ENCODE measurements at places on chromosomes 2 and 18.

GRCh38 chr2:190997526-190998113, 16.4 kb downstream of the STAT1 start:
- DNase-seq: no peak

DNA sequence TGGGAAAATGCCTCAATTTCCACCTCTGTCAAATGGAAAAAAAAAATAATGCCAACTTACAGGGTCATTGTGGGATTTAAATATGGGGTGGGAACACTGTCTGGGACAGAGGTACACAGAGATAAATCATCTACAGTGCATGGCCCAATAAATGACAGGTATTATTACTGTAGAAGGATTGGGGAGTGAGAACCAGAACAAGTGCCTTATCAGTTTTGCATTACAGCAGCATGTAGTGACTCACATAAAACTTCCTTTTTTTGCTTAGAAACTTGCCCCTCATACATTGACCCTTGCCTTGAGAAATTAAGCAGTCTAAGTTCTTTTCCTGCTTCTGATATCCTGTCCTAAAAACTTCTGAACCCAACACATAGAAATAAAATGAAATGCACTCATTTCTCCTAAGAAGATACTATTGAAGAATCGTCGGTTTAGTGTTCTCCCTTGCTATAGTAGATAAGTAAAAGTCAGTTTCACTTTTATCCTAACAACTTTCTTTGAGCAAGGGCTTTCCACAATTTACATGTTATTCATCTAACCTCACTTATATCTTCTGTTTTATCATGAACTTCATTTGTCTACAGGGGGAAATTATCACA, 121.0 kb upstream of the HAAO start:
- no peak for DNase-seq

GRCh38 chr2:20656561-20656960, 5.7 kb upstream of the HS1BP3 start:
- no peak for DNase-seq

DNA sequence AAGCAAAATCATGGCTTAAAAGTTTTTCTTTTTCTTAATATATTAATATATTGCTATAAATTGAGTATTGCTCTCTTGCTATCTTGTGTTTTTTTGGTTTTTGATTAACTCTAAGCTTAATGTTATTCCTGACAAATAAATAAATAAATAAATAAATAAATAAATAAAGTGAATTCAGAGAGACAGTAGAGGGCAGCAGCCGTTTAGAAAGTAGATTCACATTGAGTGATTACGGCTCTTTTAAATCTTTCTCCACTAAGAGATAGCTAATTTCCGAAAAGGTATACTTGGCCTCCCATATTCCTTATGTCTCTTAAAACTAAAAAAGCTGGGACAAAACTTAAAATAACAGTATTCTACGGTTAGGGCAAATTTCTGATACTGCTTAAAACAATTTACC, 34.3 kb downstream of the MSH2 start:
- DNase-seq: peak; percentile 77

- DNase-seq: no peak
These were observed 71.8 kb downstream of the CHST9 start for GRCh38 chr18:27113358-27113757.

GRCh38 chr18:49193897-49194296, 243.1 kb upstream of the SMAD7 start:
- DNase-seq: no peak

- DNase-seq: no peak
These were observed 115.4 kb upstream of the HS6ST1 start for GRCh38 chr2:128433911-128434550.

GRCh38 chr2:55839182-55839819, 84.3 kb downstream of the EFEMP1 start:
- peak; percentile 40 for DNase-seq

GRCh38 chr18:22335731-22336198, 82.0 kb downstream of the CTAGE1 start:
- DNase-seq: no peak

DNA sequence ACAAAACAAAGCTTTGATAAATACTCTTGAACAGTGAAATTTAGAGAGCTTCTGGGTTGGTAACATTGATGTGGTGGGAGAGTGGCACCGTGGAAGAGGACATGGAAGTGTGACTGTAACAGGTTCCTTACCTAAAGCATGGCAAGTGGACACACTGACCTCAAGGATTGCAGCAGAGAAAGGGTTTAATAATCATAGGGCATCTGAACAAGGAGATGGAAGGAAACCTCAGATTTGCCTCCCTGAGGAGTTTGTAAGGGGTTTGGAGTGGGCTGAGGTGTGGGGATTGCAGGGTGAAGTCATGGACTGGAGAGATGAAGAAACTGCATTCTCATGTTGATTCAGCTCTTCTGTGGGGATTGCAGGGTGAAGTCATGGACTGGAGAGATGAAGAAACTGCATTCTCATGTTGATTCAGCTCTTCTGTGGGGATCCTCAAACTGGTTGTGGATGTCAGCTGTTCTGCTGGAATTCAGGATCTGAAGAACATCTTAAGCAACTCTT, 83.8 kb upstream of the TLK1 start:
- DNase-seq: peak; percentile 80

DNA sequence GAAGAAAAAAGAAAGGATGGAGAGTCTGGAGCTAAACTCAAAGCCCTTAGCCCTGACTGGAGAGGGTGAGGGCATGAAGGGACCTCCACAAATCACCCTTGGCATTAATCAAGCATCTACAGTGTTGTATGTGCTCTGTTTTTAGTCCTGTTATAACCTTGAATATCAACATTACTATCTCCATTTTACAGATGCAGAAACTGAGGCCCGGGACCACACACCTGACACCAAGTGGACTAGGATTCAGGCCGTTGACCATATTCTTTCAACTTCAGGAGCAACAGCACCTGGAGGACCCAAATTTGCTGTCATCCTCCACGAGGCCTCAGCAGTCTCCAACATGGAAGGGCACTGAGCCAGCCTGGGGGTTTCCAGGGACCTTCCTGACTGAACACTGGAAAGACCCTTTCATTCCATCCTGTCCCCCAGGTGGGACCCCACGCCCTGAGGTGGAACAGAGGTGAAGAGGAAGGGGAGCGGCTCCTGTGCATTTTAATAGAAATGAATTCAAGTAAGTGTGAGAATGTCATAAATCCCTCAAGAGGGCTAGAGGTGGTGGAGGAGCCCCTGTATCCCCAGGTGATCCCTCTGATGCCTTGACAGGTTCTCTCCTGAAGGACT, 41.0 kb downstream of the SERTAD2 start:
- DNase-seq: no peak

DNA sequence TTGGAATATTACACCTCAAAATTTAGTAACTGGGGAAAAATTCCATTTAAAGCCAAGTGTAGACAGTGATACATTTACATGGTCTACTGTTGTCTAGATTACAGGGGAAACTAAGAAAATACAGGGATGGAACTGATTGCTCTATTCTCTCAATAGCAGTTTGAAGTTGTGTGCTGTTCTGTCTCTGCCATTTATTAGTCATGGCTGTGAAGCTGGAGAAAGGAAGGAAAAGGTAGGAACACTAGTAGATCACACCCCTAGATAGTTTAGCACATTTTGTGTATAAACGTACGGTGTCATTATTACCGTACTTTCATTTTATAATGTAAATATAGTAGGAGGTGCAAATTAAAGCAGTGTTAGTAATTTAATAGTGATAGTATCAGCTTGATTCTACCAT, 170.5 kb downstream of the PHLPP1 start:
- DNase-seq: no peak

DNA sequence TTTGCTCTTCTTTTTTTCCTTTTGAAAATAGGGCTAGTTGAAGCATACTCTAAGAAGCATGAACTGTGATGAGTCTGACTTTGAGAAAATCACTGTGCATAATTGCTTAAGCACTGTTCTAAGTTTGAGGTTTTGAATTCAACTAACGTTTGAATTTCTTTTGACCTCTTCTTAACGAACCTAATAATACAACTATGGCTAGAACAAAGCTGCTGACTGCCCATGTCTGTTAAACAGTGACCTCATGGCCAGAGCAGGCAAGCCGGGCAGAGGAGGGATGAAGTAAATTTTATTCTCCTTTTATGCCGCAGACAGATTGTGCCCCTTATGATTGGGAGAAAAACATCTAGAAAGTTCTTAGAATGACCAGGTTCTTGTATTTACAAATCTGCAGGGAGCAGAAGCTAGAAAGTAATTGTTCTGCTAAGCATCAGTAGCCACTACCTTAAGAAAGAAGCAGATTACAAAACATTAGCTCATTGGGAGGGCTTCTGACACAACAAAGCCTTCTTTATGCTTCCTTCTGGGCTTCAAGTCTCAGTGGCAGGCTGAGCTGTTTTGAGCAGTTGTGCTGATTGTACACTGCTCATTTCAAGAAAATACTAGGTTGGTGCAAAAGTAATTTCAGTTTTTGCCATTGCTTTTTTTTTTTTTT, 97.8 kb upstream of the RASGRP3 start:
- DNase-seq: no peak

GRCh38 chr18:48913201-48913600, 37.6 kb downstream of the SMAD7 start:
- no peak for DNase-seq

- peak; percentile 86 for DNase-seq
These were observed 458.6 kb downstream of the FBXO15 start for GRCh38 chr18:73688851-73689711.

DNA sequence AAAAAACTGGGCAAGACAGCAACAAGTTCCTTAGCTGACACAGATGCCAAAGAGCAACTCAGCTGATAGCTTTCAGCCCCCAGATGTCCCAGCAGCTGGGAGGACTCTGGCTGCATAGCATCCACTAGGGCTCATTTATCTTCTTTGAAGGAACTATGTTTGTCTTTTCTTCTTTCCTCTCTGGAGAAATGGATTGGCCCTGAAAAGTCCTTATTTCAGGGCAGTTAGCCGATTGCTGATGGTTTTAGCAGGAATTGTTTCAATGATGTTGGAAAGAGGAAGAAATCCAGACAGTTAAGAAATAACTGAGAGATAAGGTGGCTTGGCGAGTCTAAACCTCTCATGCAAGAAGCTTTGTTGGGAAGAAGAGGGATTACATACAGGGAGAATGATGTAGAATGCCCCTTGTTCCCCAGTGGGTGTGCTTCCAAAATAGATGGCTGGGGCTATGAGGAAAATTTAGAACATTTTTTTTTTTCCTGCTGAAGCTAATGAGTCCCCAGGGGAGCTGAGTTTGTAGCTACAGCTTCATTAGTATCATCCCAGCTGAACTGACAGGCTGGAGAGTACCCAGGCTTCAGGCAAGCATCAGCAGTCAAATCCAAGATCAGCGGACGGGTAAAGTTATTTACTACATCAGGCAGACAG, 33.6 kb upstream of the SERPINE2 start:
- no peak for DNase-seq

DNA sequence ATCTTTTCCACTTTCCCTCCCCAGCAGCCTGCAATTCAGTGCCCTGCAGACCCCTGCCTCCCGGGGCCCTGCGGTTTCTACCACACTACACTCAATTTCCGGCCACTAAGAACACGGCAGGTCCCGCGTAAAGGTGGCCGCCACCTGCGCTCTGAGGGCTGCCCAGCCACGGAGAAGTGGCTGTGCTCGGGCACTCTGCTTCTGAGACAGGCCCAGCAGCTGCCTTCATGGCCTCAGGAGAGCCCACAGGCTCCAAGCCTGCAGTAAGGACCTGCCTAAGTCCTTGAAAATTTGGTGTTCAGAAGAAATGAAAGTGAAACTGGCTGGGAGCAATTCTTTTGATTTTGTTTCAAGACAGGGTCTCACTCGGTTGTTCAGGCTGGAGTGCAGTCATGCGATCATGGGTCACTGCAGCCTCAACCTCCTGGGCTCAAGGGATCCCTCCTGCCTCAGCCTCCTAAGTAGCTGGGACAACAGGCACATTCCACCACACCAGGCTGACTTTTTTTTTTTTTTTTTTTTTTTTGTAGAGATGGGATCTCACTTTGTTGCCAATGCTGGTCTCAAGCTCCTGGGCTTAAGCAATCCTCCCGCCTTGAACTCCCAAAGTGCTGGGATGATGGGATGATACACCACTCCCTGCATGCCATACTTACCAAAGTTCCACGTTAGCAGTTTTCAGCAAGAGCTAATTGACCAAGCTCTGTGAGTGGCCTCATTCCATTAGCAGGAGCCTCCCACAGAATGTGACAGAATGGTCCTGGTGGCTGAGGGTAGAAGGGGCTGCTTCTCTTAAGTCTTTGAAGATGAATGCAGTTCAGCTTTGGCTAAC, 14.6 kb upstream of the ALPP start:
- DNase-seq: peak; percentile 30

DNA sequence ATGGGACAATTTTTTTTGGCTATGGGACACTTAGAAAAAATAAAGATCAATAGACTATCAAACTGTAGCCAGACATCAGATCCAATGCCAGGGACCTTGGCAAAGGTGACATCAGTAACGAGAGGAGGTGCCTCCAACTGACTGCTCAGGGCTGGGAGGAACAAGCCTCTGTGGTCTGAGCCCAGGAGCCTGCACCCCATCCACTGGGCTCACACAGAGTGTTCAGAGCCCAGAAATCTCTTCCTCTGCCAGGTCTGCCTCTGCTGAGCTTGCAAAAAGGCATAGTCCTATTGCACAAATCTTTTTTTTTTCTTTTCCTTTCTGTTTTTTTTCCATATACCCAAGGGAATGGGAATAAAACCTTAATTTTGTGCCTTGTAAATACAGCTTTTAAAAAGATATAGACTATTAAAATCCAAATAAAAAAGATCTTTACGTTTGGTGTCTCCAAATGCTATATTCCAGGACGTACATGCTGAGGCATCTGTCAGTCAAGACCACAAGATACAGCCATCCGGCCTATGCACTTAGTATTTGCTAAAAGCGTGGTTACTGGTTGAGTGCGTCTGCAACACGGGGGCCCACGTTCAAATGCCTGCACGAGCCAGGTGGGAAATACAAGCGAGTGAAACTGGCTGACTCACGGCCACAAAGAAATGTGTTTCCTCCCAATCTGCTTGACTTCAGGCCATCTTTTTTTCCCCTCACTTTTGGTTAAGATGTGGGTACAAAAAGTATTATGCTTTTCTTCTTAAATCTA, 7.8 kb upstream of the ARHGAP25 start:
- DNase-seq: no peak

GRCh38 chr2:130829015-130829414, 7.7 kb upstream of the ARHGEF4 start:
- no peak for DNase-seq

DNA sequence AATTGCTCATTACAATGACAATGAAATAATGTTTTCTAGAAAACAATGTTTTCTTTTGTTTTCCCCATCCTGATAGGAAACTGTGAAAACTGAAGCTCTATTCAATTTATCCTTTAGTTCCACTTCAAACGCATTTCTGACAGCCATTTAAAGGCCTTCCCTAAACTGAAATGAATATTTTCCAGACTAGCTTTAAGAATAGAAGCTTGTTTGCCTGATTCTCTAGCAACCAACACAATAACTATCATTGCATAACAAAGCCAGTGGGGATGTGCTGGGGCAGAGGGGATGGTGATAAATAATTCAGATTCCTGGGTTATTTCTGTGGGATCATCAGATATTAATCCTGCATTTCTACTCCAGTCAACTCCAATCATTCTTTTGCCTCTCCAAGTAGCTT, 427.1 kb downstream of the RND3 start:
- no peak for DNase-seq

- peak; percentile 61 for DNase-seq
These were observed 97.6 kb downstream of the NDUFA10 start for GRCh38 chr2:239927424-239927981.

All from adipocyte (in vitro differentiated cells).